HCEC 1CT (cell line): ENCODE measurements at places on chromosomes 1 and 21.

DNA sequence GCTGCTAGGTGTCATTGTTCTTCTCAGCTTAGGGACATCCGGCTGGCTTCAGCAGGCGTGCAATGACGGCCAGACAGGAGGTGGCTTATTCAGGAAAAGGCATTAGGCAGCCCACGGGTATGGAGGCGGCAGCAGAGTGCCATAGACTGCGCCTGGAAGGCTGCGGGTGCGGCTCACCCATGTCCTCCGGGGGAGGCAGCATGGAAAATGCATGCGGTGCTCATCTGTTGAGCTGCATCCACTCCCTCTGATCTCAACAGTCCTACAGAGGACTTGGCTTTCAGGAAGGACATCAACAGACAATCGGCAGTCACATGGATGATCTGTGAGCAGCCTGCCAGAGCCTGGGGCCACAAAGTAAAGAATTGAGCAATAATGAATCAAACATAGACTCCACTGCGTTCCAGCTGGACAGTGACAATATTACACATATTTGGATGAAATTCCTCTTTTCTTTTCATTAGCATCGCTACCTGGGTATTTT lies 42.9 kb downstream of the UMODL1 start:
- DNase-seq = peak; percentile 13

GRCh38 chr1:94982398-94982797 lies 55.5 kb upstream of the CNN3 start:
- no peak for DNase-seq

DNA sequence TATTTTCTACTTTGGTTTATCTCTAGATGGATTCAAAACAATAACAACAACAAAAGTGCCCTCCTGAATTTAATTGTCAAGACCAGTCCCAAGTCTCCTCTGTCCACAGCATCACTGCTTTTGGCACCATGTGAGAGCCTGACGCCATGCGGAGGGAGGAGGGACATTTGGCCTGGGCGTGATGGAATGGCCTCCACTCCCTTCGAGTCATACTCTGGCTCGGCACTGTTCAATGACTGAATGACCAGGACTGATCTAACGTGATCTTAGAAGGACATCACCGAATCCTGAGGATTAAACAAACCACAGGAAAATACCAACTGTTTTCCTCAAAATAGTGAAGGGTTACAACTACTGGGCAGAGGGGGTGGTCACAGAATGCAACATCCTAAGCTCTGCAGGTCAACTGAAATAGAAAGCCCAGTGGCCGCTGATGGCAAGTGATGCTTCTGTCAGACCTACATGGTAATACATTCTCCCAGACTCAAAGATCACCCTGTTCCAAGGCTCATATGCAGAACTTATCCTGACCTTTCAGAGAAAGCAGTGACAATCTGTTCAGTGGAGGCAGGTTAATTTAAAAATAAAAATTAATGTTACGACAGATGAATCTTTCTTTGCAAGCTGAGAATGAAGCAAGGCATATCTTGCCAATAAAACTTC lies 19.1 kb downstream of the SRSF4 start:
- DNase-seq = no peak

- DNase-seq = no peak
Measured at GRCh38 chr1:66523562-66523961, 10.4 kb upstream of the SGIP1 start.

GRCh38 chr1:41954533-41954944 lies 35.8 kb upstream of the HIVEP3 start:
- DNase-seq = peak; percentile 13
